ENCODE measurements at places on chromosomes 16 and 17.

- no peak for DNase-seq
These were observed 1.4 kb downstream of the BBS2 start for GRCh38 chr16:56518425-56518824.

DNA sequence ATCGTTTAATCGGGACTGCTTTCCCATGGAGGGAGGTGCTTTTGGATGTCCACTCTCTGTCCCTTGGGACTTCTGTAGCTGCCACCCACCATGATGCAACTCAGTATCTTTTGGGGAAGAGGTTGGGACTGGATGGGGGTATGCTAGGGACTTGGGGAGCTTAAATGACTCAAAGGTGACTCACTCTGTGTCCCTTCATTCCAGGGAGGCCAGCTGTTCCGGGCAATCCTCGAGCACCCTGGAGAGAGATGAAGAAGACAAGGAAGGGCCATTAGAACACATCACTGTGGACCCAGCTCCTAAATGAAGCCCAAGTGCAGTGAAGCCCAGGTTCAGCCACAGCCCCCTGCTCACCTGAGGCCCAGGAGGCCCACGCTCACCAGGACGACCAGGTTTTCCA lies 4.6 kb downstream of the COL1A1 start:
- no peak for DNase-seq

- no peak for DNase-seq
These were observed 42.8 kb upstream of the GSE1 start for GRCh38 chr16:85570213-85570734.

DNA sequence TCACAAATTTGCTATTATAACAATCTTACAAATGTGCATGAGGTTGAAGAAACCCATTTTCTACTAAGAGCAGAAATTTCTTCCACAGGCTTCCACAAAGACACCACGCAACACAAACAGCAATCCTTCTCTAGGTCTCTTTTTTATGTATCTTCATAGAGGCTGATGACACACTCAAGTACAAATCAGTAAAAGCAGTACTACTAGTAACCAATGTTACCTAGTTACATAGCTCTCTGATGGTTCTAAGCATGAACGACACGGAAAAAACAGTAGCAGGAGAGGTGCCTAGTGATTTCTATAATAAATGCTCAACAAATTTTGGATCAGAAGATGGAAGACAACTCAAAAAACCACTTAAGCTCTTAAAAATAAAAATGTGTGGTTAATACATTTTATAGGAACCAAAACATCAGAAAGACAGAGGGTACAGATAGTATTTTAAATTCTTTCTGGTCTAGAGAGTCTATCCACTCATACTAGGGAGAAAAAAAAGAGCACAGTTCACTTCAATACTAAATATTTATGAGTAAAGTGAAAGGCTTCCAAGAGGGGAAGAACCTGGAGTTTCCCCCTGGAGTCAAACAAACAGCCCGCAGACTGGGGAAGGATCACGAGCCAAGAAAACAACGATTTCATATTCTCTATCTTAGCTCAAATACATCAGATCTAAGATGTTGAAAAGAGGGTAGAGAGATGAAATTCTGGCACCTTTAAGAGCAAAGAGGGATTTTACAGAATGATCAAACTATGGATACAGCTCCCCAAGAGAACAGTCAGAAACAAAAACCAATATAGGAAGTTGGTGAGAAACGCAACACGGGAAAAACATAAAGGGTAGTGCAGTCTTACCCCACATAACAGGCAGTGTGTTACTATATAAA lies 40.2 kb downstream of the SMG6 start:
- DNase-seq: no peak
